ENCODE measurements at places on chromosomes 1 and 21.
A peak's percentile ranks its signal among the peaks of the same experiment; 100 is the strongest.

DNA sequence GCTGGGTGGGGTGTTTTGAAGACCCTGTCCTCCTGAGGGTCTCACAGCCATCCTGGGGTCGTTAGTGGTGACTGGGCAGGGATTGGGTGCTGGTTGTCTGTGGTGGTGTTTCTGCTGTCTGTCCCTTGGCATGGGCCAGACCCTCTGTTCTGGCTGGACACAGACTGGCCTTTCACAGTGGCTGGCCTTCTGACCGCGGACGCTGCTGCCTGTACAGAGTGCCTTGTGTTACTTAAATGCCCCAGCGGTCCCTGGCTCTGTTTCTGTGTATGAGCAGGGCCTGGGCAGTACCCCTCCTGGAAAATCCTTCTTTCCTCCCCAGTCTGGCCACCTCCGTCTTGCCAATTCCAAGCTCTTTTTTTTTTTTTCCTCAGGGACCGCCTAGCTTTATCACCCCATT, 50.9 kb downstream of the SH3BGR start:
- no peak for DNase-seq

GRCh38 chr1:1156140-1157032, 17.3 kb upstream of the TTLL10 start:
- no peak for DNase-seq

GRCh38 chr1:219788091-219788490, 140.3 kb downstream of the SLC30A10 start:
- no peak for DNase-seq

DNA sequence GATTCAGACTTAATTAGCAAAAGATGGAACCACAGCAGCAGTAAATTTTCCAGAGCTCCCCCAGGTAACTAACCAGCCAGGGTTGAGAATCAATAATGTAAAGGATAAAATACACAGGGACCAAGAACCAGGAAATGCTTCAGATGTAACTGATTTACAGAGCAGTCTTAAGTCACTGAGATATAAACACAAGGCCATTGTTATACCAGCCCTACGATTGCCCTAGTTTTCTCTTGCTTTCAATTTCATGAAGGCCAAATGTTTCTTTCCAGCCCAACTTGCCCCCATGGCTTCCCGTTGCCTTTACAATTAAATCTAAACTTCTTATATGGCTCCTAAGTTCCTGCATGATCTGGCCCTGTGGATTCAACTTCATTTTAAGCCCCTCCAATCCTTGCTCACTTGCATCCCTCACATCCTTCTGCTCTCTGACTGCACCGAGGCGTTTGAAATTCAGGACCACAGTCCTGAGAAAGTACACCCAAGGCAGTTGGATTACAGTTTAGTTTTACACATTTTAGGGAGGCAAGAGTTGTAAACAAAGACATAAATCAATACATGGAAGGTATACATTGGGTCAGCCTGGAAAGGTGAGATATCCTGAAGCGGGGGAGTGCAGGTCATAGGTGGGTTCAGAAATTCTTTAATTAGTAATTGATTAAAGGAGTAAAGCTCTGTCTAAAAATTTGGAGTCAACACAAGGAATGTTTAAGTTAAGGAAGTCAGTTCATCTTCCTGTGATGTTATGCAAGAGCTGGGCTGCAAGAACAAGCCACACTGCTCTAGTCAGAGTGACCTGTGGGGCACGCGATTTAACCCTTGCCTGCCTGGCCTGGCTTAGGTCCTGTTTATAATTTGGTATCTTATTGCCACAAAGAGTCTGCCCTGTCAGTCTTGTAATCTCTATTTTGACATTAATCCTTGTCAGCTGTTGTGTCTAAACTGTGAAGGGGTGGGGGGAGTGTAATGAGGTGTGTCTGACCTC, 69.9 kb upstream of the COG2 start:
- DNase-seq, result no peak

- no peak for DNase-seq
Measured at GRCh38 chr1:194076646-194077045, 890.2 kb upstream of the B3GALT2 start.

DNA sequence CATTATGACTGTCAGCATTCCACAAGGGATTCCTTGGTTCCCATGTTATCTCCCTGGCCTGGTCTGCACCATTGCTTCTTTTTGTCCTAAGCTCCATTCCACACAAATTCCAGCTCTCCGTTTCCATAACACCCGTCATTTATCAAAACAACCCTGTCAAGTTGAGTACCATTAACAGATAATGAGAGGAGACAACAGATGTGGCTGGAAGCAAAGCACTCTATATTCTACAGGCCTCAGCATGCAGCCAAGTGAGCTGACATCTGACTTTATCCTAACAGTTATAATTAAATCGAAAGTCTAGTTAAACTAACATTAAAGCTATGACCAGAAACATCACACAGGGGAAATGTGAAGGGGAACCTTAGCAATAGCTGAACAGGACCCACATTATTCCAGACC, 110.4 kb downstream of the RERE start:
- no peak for DNase-seq

DNA sequence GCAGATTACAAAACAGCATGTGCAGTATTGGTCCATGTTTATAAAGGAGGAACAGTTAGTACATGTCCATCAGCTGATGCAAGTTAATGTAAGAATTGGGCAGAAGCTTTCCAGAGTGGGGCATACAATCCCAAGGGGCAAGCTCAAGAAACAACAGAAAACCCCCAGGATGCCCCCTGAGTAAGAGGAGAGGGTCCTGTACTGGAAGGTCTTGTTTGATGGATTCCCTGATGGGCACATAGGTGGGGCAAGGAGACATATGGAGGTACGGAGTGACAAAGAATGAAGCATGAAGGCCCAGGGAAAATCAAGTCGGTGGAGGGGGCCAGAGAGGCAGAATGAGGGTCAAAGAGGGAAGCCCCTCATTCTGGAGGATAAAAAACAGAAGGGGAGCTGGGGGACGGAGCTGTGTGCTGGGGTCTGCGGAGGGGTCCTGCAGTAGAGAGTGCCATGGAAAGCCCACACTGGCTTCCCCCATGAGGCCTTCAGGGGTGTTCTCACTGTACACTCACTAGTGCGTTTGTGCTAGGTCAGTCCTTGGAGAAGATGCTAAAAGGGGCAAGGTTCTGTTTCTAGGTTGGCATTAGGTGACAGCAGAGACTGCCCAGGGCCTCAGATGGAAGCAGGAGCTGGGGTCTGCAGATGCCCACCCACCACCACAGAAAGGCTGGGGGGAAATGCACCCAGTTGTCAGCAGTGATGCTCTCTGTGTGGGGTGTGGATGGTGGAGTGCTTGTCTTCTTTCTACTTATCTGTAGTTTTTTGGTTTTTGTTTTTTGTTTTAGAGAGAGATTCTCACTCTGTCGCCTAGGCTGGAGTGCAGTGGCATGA, 12.5 kb upstream of the MATN1 start:
- DNase-seq, result no peak

GRCh38 chr1:24928689-24929397, 1.2 kb downstream of the RUNX3 start:
- DNase-seq, result peak; percentile 65

GRCh38 chr1:19036041-19036812, 79.8 kb upstream of the IFFO2 start:
- no peak for DNase-seq

GRCh38 chr1:1082776-1083415, 8.8 kb upstream of the RNF223 start:
- DNase-seq, result no peak

DNA sequence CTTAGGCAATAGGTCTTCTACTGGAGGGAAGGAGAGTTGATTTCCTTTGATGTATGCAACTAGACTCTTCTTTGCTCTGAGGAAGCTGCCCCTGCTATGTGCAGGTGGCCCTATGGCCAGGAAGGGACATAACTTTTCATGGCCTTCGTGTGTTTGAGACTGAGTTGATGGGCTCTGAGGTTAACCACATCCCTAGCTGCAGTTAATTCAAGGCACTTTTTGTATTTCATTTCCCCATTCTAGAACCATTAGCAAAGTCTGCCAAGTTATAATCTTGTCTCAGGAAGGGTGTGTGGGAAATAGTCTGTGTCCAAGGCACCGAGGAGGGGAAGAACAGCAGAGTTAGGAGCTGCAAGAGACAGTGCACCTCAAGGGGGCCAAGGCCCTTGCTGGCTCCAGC, 2.5 kb downstream of the FCRL4 start:
- no peak for DNase-seq

GRCh38 chr1:182331387-182331786, 60.2 kb downstream of the GLUL start:
- no peak for DNase-seq

- DNase-seq, result no peak
Measured at GRCh38 chr21:24870633-24871032, 736.6 kb downstream of the MRPL39 start.

GRCh38 chr1:31072304-31072746, 6.8 kb upstream of the PUM1 start:
- DNase-seq, result no peak

GRCh38 chr1:99268021-99268420, 3.7 kb downstream of the PLPPR4 start:
- no peak for DNase-seq

- no peak for DNase-seq
Measured at GRCh38 chr21:33794596-33794995, 121.0 kb downstream of the ATP5PO start.

DNA sequence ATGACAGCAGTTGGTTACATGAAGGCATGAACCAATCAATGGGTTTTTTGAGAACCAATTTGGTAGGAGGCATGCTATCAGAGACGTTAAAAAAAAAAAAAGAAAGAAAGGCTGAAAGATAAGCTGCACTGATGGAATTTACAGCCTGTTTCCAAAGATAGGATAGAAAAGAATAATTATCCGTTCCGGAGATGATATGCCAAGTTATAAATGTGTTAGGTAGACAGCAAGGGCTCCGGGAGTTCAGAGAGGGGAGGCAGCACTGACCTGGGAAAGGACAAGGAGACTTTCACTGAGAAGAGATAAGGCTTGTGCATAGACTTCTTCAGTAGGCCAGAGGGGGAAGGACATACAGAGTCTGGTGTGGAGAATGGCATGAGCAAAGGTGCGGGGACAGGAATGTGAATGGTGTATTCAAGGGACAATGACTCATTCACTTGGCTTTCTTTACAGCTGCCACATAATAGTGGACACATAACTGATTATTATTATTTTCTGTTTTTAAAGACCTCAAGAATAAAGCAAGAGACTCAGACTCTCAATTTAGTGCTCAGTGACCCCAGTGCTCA, 24.8 kb upstream of the ACBD6 start:
- DNase-seq, result no peak

GRCh38 chr1:41566969-41567368, 82.5 kb upstream of the EDN2 start:
- DNase-seq, result no peak

DNA sequence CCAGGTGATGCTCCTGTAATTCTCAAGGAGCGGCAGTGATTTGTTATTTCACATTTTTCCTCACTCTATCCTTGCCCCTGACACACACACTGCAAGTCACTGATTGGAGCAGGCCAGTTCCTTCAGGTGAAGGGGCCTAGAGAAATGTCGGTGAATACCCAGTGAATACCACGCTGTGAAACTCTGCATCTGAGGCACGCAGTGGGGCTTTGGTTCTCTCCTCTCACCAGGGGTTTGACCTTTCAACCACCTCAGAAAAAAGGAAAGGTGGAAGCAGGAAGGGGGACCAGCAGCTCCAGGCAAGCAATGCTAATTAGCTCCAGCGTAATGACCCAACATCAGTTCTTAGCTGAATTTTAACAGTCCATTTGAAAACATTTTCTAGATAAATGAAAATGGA, 532 bp upstream of the FAM177B start:
- no peak for DNase-seq

GRCh38 chr1:192104852-192105251, 53.4 kb upstream of the RGS18 start:
- no peak for DNase-seq

- peak; percentile 28 for DNase-seq
Measured at GRCh38 chr1:109547463-109548320, 723 bp upstream of the GNAI3 start.

- peak; percentile 90 for DNase-seq
Measured at GRCh38 chr1:209627732-209628196, 24.5 kb downstream of the LAMB3 start.

DNA sequence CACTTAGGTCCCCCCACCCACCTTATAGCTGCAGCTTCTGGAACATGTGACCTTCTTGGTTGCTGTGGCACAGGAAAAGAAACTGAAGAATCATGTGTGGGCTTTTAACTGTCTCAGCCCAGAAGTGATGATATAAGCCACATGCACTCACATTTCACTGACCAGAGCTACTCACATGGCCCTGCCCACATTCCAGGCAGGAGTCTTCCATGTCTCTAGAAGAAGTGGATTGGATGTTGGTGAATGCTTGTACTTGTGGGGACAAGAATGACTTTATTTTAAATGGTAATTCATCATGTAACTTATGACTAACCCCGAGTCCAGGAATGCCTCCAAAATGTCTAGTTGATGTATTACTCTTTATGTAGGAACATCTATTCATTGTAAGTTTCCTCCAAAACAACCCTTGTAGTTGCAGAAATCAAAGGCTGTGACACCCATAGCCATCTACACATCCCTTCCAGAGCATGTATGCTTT, 15.8 kb upstream of the CAMK1G start:
- DNase-seq, result no peak

GRCh38 chr1:186118724-186119123, 256.3 kb downstream of the TPR start:
- DNase-seq, result no peak

DNA sequence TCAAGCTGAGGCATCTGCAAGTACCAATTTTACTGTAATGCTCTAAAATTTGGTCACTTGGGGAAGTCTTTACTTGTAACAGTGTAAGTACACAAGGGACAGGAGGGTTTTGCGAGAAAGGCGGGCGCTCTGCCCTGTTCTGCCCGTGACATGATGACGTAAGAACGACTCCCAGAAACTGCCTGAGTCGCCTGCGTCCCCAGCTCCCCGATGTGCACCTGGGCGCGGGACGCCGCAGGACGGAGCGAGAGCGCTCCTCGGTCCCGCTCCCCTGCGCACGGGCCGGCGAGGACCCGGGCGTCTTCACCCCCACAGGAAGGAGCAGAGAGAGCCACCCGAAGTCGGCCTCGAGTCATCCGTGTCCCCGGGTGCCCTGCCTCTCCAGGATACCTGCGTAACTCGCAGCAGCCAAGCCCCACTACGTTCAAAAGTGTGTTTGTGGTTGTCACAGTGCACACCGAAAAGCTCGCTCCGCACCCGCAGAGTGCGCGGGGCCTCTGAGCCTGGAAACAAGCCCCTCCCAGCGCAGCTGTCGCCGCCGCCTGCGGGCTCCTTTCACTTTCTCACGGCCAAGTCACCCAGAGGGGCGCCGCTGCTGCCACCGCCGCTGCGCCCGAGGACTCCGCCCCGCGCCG, 3.3 kb upstream of the ZBTB18 start:
- no peak for DNase-seq

DNA sequence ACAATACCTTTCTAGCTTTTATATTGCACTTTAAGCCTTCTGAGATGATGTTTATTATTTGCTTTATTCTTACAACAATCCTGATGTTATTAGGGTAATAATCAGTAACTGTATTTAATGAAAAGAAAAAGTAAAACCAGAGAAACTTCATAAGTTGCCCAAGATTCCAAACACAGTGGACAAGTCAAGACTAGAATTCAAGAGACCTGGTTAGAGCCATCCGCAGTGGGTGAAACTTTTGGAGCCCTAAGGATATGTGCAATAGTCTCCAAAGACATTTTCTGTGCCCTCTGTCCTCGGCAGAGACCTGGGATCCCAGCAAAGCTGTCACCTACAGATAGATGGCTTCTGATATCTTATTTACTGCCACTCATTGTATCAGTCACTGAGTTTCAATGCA, 106.8 kb upstream of the DPT start:
- DNase-seq, result no peak
